ENCODE measurements at places on chromosomes 12 and 14.
A peak's percentile ranks its signal among the peaks of the same experiment; 100 is the strongest.

GRCh38 chr14:100842799-100843198 is 16.9 kb downstream of the MEG3 start:
- no peaks in the 10 kb centered on the region for H3K27me3 ChIP-seq
- peak overlapping the region; percentile 36 for H3K4me3 ChIP-seq
- DNase-seq: peak; percentile 97
- H3K4me1 ChIP-seq: peaks cover 31% of the 10 kb centered on the region
- H3K27ac ChIP-seq: peak overlapping the region; percentile 80

DNA sequence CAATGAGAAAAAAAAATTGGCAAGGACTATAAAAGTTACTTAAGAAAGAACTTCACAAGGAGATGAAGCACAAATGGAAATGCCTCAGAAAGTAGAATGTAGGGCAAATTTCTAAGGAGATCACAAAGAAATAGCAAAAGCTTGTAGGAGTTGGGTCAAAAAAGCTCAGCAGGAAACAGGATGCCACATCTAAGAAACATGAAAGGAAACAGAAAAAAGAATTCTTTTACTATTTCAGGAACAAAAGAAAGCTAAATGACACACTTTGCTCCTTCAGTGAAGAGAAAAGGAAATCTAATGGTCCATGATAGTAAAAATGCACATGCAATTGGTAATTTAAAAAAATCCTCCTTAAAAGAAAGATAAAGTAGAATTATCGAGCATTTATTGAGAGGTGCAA is 452.1 kb upstream of the GARIN6 start:
- H3K27me3 ChIP-seq: no peaks in the 10 kb centered on the region
- no peak overlapping the region for H3K27ac ChIP-seq
- no peak for DNase-seq
- no peak overlapping the region for H3K4me3 ChIP-seq

GRCh38 chr14:44149597-44149996 is 357.5 kb downstream of the FSCB start:
- no peaks in the 10 kb centered on the region for H3K27me3 ChIP-seq
- no peaks in the 10 kb centered on the region for H3K36me3 ChIP-seq
- DNase-seq: no peak
- H3K27ac ChIP-seq: no peak overlapping the region
- no peak overlapping the region for H3K4me3 ChIP-seq

GRCh38 chr14:50212726-50213125 is 18.7 kb downstream of the SOS2 start:
- no peaks in the 10 kb centered on the region for H3K27me3 ChIP-seq
- peak; percentile 8 for DNase-seq
- H3K4me1 ChIP-seq: no peaks in the 10 kb centered on the region

DNA sequence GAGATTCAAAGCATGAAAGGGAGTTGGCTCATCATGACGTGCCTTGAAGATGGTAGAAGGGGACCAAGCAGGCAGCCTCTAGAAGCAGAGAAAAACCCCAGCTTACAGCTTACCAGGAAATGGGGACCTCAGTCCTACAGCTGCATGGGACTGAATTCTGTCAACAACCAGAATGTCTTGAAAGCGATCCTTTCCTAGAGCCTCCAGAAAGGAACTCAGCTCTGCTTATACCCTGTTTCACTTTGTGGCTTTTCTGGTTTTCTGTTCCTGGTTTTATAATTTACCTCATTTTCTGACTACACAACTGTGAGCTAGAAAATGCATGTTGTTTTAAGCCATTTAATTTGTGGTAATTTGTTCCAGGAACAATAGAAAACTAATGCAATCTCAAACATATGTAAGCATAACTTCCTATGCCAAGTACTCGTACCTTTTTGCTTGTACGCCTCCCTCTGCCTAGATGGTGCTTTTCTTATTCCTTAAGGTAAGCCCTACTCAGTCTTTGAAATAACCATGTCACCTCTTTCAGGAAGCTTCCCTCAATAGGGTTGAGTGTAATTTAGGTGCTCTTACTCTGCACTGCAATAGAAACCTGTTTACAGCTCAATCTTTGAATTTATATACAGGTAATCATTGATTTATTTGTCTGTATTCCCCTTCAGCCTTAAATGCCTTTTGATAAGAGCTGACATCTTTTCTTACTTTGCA is 348.8 kb downstream of the TMEM117 start:
- no peak for DNase-seq
- H3K4me1 ChIP-seq: no peaks in the 10 kb centered on the region
- no peaks in the 10 kb centered on the region for H3K27me3 ChIP-seq
- no peaks in the 10 kb centered on the region for H3K36me3 ChIP-seq
- no peak overlapping the region for H3K4me3 ChIP-seq

- no peak overlapping the region for H3K4me3 ChIP-seq
- no peaks in the 10 kb centered on the region for H3K4me1 ChIP-seq
- no peaks in the 10 kb centered on the region for H3K36me3 ChIP-seq
- H3K27me3 ChIP-seq: no peaks in the 10 kb centered on the region
These were observed 101.0 kb upstream of the GZMB start for GRCh38 chr14:24734917-24735500.

DNA sequence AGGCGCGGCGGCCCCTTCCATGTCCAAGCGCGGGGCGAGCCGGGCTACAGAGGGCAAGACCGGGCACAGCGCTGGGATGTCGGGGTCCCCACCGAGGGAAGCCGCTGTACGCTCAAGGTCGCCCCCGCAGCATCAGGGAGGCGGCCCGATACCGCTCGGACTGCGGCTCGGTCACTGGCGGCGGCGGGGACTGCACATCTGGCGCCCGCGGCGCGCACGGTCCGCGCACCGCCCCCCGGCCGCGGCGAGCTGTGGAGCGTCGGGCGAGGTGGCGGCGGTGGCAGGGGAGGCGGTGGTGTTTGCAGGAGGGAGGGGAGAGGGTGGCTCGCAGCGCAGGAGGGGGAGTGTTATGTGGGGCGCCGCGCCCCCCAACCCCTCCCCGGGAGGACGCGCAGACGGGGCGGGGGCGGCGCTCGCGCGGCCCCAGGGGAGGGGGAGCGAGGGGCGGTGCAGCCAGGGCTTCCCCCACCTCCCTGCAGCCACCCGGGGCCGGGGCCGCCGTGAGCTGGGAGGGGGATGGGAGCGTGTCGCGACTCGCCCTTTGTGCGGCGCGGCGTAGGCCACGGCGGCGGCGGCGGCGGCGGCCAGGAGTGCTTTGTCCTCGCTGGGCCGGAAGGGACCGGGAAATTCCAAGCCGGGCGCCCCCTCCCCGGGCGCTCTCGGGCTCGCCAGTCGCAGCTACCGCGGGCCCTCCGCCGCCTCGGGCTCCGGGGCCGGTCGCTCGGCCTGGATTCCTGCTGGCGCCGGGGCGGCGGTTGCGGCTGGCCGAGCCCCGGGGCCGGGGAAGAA is at the start of gene NUAK1:
Gene NUAK1 (minus strand): TSS at position 322 of the 789 bp plus-strand sequence. CDS start 301 bp downstream, at position 21.
- peak within 1 kb of the TSS; percentile 75 for H3K27ac ChIP-seq
- H3K36me3 ChIP-seq: no peaks in the 10 kb centered on the region
- peak within 1 kb of the TSS; percentile 83 for H3K4me3 ChIP-seq
- peaks cover 47% of the 10 kb centered on the region for H3K4me1 ChIP-seq
- peak; percentile 94 for DNase-seq
- H3K27me3 ChIP-seq: no peaks in the 10 kb centered on the region

- H3K27ac ChIP-seq: no peak overlapping the region
- no peak overlapping the region for H3K4me3 ChIP-seq
- peaks cover 3% of the 10 kb centered on the region for H3K4me1 ChIP-seq
- H3K36me3 ChIP-seq: no peaks in the 10 kb centered on the region
- no peaks in the 10 kb centered on the region for H3K27me3 ChIP-seq
These were observed 36.3 kb upstream of the BAZ1A start for GRCh38 chr14:34911209-34912150.

- peaks cover 48% of the 10 kb centered on the region for H3K4me1 ChIP-seq
- no peak for DNase-seq
- no peaks in the 10 kb centered on the region for H3K36me3 ChIP-seq
- peak overlapping the region; percentile 90 for H3K27ac ChIP-seq
- no peaks in the 10 kb centered on the region for H3K27me3 ChIP-seq
These were observed 86.0 kb upstream of the HIF1A start for GRCh38 chr14:61609191-61609843.

DNA sequence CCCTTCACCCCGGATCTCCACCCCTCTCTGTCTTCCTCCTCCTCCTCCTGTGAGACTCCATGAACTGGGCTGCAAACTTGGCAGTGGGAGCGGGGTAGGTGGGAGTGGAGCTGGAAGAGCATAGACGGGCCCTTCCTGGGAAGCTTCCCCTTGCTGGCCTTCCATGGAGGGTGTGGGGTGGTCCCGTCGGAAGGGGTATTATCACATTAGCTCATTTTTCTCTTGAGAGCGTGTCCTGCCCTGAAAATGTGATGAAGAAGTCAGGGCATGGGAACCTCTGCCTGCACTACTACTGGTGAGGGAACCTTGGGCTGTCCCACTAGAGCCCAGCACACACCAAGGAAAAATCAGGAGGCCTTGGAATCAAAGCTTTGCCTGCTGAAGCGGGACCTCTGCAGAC is 66.5 kb downstream of the CACNA1C start:
- peaks cover 4% of the 10 kb centered on the region for H3K4me1 ChIP-seq
- H3K27ac ChIP-seq: no peak overlapping the region
- H3K4me3 ChIP-seq: no peak overlapping the region
- peaks cover 25% of the 10 kb centered on the region for H3K36me3 ChIP-seq
- DNase-seq: no peak

DNA sequence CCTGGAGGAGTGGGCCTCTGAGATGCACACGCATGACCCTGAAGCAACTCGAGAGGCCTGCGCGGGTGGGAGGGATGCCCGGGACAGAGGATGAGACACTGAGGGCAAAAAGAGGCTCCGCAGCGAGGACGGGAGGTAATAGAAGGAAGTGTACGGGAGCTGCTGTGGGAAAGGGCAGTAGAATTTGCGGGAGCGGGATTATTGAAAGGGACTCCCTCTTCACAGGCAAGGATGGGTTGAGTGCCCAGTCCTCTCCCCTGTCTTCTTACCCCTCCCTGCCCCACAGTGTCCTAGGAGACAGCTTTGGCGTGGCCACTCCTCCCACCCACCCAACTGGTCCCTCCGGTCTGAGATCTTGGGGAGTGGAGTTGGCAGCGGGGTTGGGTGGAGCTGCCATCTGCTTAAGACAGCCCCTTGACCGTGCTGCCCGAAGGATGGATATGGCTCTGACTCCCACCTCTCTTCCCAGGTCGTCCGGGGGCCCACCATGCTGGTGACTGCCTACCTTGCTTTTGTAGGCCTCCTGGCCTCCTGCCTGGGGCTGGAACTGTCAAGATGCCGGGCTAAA is 15.7 kb upstream of the ESPL1 start:
- H3K27ac ChIP-seq: peak overlapping the region; percentile 77
- peaks cover 11% of the 10 kb centered on the region for H3K36me3 ChIP-seq
- H3K4me1 ChIP-seq: peaks cover 16% of the 10 kb centered on the region
- DNase-seq: peak; percentile 90
- H3K27me3 ChIP-seq: no peaks in the 10 kb centered on the region

DNA sequence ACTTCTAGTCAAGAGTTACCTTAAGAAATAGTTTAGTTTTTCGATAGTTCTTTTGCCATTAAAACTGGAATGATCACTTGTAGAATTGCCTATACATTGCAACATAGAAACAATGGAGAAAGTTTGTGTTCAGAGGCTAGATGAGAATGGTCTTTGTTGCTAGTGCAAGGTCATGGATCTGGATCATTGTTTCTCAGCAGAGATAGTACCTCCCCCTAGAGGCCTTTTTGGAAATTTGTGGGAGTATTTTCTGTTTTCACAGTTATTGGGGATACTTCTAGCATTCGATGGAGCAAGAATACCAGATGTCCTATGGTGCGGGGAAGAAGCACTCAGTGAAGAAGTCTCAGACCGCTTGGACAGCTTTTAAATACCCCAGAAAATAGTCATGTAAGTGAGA is 138.8 kb upstream of the HMGA2 start:
- H3K36me3 ChIP-seq: no peaks in the 10 kb centered on the region
- H3K4me3 ChIP-seq: no peak overlapping the region
- H3K27ac ChIP-seq: peak overlapping the region; percentile 7
- peaks cover under 1% of the 10 kb centered on the region for H3K4me1 ChIP-seq

- no peak overlapping the region for H3K27ac ChIP-seq
- no peaks in the 10 kb centered on the region for H3K4me1 ChIP-seq
- no peaks in the 10 kb centered on the region for H3K27me3 ChIP-seq
- no peak overlapping the region for H3K4me3 ChIP-seq
- DNase-seq: no peak
- H3K36me3 ChIP-seq: peaks cover 4% of the 10 kb centered on the region
These were observed 94.6 kb downstream of the CDK17 start for GRCh38 chr12:96305665-96306064.

GRCh38 chr12:42284876-42285275 is 41.0 kb downstream of the ZCRB1 start:
- H3K4me1 ChIP-seq: no peaks in the 10 kb centered on the region
- no peaks in the 10 kb centered on the region for H3K27me3 ChIP-seq
- H3K36me3 ChIP-seq: no peaks in the 10 kb centered on the region
- H3K4me3 ChIP-seq: no peak overlapping the region
- H3K27ac ChIP-seq: no peak overlapping the region
- DNase-seq: peak; percentile 92

- no peaks in the 10 kb centered on the region for H3K4me1 ChIP-seq
- H3K27ac ChIP-seq: no peak overlapping the region
- H3K4me3 ChIP-seq: no peak overlapping the region
- no peak for DNase-seq
These were observed 25.9 kb downstream of the SLC25A47 start for GRCh38 chr14:100348784-100349685.

DNA sequence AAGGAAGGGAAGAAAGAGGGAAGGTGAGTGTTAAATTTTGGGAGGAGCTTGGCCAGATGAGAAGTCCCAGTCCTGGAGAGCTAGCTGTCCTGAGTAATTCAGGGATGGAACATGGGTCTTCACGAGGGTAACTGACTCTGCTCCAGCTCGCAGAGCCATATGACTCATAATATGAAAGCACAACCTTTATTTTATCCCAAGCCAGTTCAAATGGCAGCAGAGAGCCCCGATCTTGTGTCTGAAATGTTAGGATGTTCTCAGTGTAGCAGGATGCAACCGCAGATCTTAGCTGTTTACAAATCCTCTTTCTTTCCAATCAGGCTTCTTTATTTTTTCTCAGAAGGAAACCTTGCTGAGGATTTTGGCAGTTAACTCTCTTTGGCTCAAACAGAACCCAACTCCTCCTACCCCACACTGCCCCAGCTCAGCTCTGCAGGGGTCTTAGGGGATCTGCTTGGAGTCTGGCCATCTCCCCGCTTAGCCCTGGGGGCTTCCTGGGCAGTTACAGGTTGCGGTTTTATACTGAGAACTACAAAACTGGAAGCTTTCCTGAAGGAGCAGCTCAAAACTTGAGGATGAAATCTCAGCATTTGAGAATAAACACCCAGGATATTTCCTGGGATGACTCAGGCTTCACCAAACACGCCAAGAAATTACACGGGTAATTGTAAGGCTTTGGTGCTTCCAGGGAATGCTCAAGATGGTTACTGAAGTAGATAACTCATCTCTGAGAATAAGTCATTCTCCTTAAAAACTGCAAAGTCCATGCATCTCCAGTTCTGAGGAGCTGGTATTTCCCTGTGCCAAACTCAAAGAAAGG is 92.5 kb downstream of the VCPKMT start:
- H3K36me3 ChIP-seq: no peaks in the 10 kb centered on the region
- DNase-seq: peak; percentile 89
- H3K4me1 ChIP-seq: peaks cover 17% of the 10 kb centered on the region
- no peaks in the 10 kb centered on the region for H3K27me3 ChIP-seq

- no peak overlapping the region for H3K4me3 ChIP-seq
- DNase-seq: no peak
- no peaks in the 10 kb centered on the region for H3K4me1 ChIP-seq
- no peaks in the 10 kb centered on the region for H3K27me3 ChIP-seq
- no peak overlapping the region for H3K27ac ChIP-seq
- H3K36me3 ChIP-seq: no peaks in the 10 kb centered on the region
These were observed 185.1 kb upstream of the VASH1 start for GRCh38 chr14:76576047-76576741.

GRCh38 chr14:100071545-100071944 is 6.3 kb downstream of the EVL start:
- no peak for DNase-seq
- peaks cover 16% of the 10 kb centered on the region for H3K4me1 ChIP-seq
- no peak overlapping the region for H3K4me3 ChIP-seq

GRCh38 chr12:611721-612120 is 51.5 kb downstream of the NINJ2 start:
- H3K36me3 ChIP-seq: no peaks in the 10 kb centered on the region
- no peak overlapping the region for H3K27ac ChIP-seq
- peaks cover 9% of the 10 kb centered on the region for H3K4me1 ChIP-seq
- H3K4me3 ChIP-seq: no peak overlapping the region
- DNase-seq: no peak
